ENCODE measurements at places on chromosomes 2 and 18.

DNA sequence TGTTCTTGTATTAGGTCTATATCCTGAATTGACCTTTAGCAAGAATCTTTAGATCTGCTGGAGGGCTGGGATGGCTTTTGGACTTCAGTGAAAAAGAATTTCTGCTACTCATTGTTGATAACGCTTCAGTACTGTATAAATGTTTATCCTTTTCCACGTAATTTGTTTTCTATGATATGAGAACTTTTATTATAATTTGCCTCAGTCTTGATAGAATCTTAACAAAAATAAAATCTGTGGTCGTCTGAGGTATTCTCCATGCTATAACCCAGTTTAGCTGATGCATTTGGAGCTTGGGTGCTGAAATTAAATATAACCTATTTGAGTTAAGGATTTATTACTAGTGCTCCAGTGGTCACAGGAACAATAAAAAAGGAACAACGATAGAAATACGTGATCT, 71.1 kb downstream of the ACTR3 start:
- no peak for DNase-seq

DNA sequence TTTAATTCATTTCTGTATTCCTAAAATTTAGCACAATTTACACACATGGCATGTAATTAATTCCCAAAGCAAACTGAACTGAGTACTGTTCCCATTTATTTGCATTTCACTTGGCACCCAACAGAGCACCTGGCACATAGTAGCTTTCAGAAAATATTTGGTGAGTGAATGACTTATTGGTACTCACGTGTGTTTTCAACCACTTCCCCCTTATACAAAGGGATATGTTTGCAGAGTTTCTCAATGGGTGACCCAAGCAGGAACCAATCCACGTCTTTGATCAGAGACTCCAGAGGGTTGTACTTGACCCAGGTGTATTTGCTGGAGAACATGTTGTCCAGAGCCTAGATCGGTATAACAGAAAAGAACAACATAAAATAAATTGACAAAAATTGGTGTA, 6.6 kb downstream of the GKN2 start:
- peak; percentile 25 for DNase-seq

DNA sequence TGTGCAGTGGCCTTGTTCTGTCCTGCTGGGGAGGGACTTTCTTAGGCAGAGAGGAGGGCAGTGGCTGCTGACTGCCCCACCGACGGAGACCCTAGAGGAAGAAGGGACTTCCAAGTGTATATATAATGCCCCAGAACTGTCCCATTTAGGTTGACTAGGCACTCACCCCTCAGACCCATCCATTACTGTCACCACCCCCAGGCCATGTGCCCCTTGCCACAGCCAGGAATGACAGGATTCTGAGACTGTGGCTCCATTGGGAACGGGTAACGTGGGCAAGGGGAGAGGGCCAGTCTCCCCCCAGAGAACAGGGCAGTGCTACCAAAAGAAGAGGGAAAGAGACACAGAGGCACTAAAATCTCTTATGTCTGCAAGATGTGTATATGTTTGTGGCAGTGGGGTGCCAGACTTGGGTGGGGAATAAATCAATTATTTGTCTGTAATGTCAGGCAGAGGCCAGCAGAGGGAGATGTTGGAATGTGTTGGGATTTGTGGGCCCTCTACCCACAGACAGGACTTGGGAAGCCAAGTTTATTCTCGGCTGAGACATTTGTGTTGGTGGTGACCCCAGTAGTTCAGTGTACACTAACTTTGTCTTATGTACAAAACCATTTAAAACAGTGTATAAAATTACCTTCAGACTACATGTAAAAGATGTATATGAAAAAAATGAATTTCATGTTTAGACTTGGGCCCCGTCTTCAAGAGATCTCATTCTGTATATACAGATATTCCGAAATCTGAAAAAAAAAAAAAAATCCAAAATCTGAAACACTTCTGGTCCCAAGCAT, 24.0 kb upstream of the TMEM37 start:
- DNase-seq: peak; percentile 7

- DNase-seq: no peak
Observed at GRCh38 chr2:119436993-119437772, 5.5 kb downstream of the TMEM37 start.

GRCh38 chr2:227025510-227025909, 138.5 kb downstream of the COL4A4 start:
- no peak for DNase-seq

DNA sequence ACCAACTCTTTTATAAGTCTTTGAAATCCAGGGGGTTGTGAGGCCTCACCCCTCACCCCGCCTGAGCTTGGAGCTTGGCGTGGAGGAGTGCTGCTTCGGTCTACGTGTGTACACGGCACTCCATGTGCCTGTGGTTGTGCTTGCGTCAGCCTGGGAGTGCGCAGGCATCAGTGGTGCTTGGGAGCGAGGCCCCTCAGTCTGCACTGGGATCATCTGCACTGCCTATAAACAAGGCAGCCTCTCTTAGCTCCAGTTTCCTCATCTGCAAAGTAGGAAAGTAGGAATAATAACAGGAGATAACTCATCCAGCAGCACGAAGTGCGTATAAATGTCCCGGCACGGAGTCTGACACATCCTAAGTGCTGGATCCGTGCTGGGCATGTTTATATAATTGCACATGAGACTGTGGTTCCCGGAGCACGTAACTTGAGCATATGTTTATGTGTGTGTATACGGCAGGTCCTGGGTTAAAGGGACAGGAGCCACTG, 1.2 kb downstream of the GYPC start:
- DNase-seq: no peak

GRCh38 chr2:159518321-159519005, 97.9 kb downstream of the BAZ2B start:
- no peak for DNase-seq

GRCh38 chr2:158970241-158970751, 1.9 kb downstream of the TANC1 start:
- DNase-seq: no peak

GRCh38 chr2:6186332-6187151, 494.4 kb downstream of the SOX11 start:
- no peak for DNase-seq

DNA sequence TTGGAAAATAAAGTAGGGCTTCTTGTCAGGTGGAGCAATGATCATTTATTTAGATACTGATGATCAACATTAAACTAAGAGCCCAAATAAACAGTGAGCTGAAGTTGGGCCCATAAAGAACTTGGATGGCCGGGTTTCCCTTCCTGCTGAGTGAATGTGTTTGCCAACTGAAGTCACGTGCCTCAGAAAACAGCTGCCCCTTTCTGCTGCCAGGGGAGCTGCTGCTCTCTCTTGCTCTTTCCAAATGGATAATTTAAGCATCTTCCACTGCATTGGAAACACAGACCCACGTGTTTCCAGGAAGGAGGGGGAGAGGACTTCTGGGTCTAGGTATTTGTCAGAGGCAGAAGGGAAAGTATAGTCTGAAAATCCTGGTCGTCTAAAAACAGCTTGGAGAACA, 22.9 kb upstream of the NCKAP5 start:
- DNase-seq: peak; percentile 62

DNA sequence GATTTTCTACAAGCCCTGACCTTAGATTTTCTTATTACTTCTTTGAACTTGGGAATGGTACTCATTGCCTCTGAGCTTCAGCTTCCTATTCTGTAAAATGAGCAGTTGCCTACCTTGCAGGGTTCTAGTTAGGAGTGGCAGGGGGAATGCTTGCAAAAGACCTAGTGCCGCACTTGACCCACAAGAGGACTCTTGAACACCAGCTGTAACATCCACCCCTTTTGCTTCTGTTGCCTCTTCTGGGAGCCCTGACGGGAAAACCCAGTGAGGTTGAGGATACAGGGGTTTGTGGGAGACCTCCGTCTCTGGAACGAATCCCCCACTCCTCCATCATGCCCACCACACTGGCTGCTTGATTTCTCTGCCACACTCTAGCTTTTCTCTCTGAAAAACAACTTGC, 27.1 kb upstream of the LBH start:
- no peak for DNase-seq

- no peak for DNase-seq
Observed at GRCh38 chr18:3761266-3761665, 311.3 kb downstream of the TGIF1 start.

DNA sequence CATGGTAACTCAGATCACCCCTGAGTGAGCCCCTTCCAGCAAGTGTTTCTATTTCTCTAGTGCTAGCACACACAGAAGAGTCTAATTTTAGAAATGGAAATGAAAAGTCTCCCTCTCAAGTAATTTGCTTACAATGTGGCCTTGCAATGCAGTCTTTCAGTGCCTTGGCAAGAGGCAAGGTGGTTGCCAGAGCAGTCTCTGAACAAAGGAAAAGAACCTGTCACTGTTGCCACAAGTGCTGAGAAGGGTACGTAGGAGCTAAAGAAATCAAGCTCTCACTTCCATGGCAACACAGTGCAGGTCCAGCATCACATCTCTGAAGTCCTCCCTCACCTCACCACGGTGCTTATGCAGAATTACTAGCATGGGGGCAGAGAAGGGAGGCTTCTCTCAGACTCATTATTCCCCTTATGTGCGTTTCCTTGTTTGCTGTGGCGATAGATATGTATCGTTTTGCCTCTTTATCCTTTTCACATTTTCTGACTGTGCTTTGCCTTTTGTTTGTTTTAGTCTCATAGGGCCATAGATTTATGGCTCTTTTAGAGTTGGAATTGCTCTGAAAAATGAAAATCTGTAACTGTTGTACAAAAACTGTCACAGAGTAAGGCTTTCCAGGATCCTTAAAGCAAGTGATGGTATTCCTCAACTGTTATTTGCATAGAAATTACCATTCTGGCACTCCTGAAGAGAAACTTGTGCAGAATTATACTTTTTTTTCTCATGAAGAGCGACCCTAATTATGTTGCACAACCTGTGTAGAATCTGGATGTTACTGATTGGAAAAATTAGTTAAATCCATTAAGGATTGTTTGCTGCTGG, 164.8 kb downstream of the CCDC85A start:
- DNase-seq: no peak

GRCh38 chr2:198807131-198807530, 650.6 kb downstream of the SATB2 start:
- DNase-seq: no peak

DNA sequence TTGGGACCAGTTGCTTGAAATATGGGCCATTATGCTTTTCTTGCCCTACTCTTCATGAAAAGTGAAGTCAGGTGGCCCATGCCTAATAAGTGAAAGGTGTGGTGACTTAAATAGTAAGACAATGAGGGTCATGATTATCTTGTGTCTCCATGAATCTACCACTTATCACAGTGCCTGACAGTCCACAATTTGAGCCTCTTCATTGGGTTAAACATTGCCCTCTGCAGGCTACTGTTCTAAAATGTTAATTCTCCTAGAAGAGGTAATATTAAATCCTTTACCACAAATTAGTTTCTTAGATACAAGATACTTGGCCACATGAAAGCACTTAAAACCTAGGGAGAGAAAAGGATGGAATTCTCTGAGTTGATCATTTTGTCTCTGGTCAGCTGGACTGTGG, 4.0 kb downstream of the EGR4 start:
- DNase-seq: no peak

- DNase-seq: peak; percentile 43
Observed at GRCh38 chr2:47227532-47228279, 72.6 kb upstream of the STPG4 start.

- DNase-seq: no peak
Observed at GRCh38 chr18:22559414-22560274, 141.9 kb upstream of the CTAGE1 start.

- no peak for DNase-seq
Observed at GRCh38 chr2:82120115-82120514, 1815.6 kb upstream of the LRRTM1 start.

DNA sequence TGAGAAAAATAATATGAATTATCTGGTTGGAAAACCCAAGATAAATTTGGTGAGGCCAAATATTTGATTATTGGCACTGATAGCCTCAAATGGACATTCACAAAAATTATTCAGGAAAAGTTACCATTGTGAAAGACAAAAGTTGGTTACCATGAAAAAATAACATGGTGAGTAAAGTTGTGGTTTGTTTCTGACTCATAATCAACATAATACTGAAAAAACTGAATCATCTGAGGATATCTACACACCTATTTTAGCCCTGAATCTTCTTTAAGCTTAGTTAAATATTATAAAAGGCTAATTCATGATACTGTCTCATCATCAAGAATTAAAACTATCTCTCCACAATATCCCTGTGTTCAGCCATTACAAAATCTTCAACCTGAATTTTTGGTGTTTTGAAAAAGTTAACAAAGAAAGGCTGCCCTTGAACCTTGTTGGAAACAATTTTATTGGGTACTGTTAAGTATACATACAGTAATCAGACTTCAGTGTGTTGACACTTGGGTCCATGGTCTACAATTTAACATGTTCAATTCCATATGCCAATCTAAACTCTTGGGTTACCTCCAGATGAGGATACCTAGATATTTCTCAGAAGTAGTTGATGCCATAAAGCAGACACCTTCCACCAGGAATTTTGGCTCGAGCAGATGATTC, 607.5 kb upstream of the SLC39A10 start:
- no peak for DNase-seq

All from NCI-H1092 (cell line).